ENCODE measurements at places on chromosomes 2 and 18.

DNA sequence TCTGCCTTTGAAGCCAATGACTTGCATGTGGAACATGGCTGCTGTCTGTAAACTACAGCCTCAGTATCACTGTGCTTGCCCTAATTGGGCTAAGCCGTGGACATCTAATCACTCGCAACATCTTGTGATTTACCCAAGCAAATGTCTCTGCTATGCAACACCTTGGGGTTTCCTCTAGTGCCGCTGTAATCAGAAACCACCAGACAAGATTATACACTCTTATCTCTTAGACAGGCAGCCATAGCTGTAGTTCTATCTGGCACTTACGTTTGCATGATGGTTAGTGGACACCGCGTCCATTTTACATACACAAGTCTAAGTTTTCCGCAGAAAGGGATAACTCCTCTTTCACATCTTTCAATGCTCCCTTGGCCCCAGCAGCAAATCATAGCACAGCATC is 204.3 kb upstream of the CCDC68 start:
- no peak for DNase-seq

- no peak for DNase-seq
Observed at GRCh38 chr2:86258106-86258505, 58.8 kb downstream of the MRPL35 start.

GRCh38 chr2:233413559-233414272 is 59.4 kb downstream of the DGKD start:
- peak; percentile 44 for DNase-seq

DNA sequence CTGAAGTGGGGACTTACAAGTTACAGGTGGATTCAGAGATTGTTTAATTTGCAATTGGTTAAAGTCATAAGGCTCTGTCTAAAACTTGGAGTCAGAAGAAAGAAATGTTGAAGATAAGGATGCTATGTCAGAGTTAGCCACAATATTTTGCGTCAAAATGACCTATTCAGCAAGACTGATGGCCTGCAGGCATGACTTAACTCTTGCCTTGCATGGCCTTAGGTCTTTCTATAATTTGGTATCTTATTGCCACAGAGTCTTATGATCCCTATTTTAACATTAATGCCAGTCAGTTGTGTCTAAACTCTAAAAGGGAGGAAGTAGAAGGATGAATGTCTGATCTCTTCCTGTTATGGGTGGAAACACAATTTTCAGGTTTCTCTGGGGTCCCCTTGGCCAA is 5.2 kb upstream of the COMMD1 start:
- DNase-seq: no peak

GRCh38 chr2:187453078-187453641 is 5.1 kb upstream of the CALCRL start:
- no peak for DNase-seq

DNA sequence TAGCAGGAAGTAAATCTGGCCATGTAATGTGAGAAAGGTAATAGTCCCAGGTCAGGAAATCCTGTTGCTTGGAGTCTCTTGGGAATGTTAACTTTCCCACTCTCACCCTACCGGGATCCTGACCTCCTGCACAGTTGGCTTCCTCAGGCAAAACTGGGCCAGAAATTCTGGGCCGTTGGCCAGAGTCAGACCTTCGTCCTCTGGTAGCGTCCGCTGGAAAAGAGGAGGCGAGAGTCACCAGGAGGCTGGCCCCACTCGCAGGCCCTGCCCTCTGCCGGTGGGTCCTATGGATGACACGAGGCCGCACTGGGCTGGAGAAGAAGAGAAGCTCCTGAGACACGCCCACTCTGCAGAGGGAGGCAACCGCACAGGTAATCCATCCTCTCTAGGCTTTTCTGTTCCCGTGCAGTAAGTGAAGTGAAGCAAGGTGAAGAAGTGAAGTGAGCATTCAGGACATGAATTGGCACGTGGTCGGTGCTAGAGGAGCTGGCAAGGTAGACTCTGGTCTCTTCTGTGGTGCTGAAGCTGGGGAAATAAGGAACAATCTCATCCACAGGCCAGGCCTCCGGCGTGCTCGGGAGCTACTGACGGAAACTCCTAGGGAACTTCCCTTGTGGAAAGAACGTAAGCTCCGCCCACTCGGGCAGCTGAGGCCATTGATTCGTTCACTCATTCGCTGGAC is 182.7 kb upstream of the GLI2 start:
- DNase-seq: no peak

DNA sequence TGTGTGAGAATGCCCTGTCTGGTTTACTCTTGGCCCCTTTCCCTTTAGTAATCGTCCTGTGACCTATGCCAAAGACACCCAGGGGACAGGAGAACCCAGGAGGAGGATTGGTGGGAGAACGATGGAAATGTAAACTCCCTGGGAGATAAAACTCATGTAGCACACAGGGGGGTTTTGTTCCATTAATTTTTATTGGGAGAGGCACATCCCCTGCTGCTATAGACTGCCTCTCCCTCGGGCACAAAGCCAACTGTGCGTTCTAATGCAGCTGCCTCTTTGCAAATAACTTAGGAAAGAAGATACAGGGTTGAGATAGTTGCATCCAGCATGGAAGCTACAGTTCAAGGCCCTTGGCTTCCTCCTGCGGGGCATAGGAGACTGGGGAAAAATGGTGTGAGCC is 489.6 kb downstream of the SLC4A3 start:
- DNase-seq: no peak

GRCh38 chr2:221463241-221463896 is 108.7 kb downstream of the EPHA4 start:
- no peak for DNase-seq

DNA sequence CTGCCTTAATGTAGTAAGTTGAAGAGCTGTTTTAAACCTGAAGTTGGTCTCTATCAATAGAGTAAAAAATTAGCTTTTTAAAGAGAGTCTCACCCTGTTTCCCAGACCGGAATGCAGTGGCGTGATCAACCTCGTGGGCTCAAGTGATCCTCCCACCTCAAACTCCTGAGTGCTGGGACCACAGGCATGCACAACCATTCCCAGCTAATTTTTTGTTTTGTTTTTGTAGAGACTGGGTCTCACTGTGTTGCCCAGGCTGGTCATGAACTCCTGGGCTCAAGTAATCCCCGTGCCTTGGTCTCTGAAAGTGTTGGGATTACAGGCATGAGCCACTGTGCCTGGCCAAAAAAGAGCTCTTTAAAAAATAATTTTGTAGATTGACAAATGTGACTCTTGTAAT is 40.3 kb downstream of the CRIM1 start:
- no peak for DNase-seq

- no peak for DNase-seq
Observed at GRCh38 chr2:173216668-173217067, 138.0 kb upstream of the CDCA7 start.

DNA sequence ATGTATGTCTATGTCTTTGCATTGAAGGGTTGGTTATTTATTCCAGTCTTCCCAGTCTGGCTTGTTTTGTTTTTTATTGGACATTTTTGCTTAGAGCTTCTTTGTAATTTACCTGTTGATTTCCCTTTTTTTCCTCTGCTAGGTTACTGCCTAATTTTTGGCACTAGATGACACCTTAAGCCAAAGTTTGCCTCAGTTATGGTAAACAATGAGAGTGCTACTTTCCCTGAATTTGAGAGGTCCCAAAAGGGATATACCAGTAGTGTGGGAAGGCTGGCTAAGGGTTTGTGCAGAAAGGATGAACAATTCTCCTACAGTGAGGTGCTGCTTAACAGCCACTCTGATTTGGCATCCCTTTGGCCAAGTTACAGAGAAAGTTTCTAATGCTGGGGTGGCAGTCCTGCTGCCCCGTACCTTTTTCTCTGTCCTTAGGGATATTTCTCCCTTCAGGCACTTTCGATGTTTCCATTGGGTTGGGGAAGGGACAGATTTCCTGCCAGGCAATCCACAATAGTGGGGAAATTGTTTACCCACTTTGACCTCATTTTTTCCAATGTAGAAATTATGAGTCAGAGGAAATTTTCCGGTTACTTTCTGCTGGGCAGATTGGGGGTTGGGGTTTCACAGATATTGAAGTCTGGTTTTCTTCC is 354.9 kb downstream of the PTPRM start:
- no peak for DNase-seq

- no peak for DNase-seq
Observed at GRCh38 chr2:19857806-19858205, 44.0 kb downstream of the TTC32 start.

- DNase-seq: no peak
Observed at GRCh38 chr2:238634701-238635357, 208.1 kb downstream of the ASB1 start.

- no peak for DNase-seq
Observed at GRCh38 chr2:111711270-111711669, 172.7 kb downstream of the ANAPC1 start.

DNA sequence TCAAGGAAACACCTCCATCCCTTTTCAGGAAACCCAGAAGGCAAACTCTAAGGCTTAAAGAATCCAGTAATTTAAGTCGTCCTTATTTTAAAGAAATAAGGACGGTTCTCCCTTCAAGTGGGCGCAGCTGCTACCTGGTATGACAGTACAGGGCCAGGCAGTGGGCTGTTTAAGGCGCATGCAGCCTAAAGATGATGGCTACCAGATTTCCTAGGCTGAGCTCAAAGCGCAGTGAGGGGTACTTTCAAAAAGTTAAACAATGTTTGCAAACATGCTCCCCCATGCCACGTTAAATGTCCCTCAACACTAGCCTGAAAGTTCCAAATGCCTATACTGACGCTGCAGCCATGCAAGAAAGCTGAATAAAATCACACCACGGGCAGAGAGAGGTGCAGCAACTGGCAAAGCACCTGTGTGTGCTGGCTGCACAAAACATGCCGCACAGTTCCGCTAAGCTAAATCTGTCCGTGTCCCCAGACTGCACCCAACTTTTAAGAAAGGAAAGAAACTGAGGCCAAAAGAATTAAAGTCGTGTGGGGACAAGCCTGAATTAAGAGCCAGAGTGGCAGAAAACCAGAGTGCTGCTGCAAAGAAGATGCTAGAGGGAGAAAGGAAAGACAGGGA is 583 bp downstream of the HIBCH start:
- DNase-seq: no peak
